ENCODE measurements at places on chromosomes 1 and 21. TPM values are rescaled to one million over a fixed set of nuclear protein-coding genes. Genes with fewer than 3 reads are reported as not detected.

DNA sequence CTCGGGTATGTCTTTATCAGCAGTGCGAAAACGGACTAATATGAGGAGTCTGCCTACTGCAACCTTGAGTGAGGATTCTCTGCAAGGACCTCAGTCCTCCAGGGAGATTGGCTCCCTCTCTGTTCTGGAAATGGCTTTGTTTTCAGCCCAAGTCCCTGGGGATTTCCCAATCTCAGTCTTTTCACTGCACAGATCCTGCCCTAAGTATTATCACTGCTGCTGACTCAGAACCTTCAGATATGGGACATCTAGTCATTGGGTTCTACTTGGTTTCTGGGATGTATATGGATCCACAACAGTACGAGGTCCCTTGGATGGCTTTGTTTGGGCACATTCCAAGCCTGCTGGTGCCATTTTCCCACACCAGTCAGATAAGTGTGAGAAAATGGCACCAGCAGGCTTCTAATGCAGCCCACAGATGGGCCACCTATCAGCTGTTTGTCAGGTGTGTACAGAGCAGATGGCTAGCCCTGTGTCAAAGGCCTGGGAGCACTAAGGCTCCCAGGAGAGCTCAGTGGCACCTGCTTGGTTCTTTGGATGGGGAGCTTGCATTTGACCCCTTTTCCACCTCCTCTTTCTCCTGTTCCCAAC, 27.4 kb downstream of the ELF3 start:
- DNase-seq: no peak

- DNase-seq: no peak
Observed at GRCh38 chr21:39673736-39674135, 61.0 kb downstream of the B3GALT5 start.

The OR2T33 gene
- not detected for polyA plus RNA-seq

GRCh38 chr1:64532646-64533045, 62.7 kb downstream of the CACHD1 start:
- no peak for DNase-seq

DNA sequence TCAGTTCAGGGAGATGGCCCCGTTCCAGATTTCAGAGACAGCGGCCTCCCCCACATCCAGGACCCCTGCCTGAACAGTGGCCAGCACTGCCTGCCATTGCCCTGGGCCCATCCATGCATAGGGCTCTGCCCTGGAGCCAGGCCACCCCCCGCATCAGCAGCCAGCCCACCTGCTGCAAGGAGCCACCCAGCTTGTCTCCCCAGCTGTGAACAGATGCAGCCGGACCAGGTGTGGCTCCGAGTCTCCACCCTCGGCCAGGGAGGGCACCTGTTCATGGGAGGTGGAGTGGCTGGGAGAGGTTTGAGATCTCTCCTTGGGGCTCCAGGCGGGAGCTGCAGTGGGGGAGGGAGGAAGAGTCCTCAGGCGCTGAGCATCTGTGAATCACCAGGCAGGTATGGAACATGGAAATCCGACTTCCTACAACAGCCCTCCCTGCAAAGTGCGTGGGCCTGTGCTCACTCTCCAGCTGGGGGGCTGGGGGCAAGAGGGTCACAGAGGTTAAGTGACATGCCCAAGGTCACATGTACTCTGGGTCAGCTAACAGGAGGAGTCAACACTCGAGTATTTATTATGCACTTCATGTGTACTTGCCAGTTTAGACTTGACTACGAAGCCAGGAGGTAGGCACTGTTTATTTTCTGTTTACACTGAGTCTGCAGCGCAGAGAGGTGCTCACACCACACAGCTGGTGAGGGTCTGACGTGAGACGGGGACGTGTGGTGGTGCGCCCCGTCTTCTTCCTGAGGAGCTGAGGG, 4.8 kb upstream of the HES5 start:
- no peak for DNase-seq

The FALEC gene
- not detected for polyA plus RNA-seq

The HRNR gene
- polyA plus RNA-seq: not detected

The SLC25A33 gene
- polyA plus RNA-seq: 26.0 TPM

- no peak for DNase-seq
Observed at GRCh38 chr1:51217101-51217500, 19.0 kb upstream of the RNF11 start.

GRCh38 chr1:204362984-204363334, 3.2 kb upstream of the PLEKHA6 start:
- no peak for DNase-seq

DNA sequence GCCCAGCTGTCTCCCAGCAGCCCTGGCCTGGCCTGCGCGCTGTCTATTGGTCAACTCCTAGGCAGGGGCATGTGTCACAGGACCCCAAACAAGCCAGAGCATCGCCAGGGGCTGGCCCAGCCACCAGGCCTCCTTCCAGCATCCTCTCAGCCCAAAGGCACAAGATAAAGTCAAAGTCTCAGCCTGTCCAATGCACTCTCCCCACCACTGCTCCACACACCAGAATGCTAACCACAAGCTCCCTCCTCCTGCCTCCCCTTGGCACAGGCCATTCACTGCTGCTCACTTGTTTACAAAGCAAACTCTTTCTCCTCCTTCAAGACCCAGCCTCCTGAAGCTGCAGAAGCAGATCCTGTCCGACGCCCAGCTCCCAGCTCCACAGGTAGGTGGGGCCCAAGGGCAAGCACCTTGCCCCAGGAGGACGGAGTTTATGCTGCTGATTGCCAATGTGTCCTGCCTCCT, 133.4 kb downstream of the DMRTB1 start:
- no peak for DNase-seq

GRCh38 chr1:227899820-227900449, 47.8 kb downstream of the WNT9A start:
- no peak for DNase-seq

The LUZP1 gene
- 14.4 TPM for polyA plus RNA-seq

DNA sequence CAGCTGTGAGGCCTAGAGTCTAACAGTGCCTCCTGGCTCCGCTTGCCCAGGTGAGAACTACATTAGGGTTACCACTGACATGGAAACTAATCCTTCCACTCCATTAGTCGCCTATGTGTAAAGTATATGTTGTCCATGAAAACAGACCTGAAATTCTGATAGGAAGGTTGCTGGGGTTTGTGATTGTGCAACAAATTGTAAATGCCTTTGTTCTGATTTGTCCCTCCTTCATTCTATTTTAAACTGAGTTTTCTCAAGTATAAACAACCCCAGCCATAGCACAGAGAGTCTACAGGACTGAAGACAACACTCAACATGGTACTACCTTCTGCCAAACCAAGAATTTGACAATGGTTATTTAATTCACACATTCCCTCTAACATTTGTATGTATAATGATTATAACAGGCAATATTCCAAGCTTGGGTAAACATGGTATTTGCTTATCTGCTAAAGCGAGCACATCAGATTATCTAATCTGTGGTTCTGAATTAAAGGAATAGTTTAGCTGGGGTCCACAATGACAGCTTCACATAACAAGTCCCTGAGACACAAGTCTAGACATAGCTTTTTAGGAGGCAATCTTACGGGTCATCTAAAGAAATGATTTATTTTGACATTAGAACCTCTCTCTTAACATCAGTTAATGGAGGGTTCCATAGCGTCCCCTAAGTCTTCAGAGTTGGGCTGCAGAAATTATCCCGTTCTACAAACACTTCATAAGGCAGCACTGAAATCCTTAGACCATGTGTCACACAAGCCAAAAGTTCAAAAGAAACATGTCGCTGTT, 633.0 kb downstream of the SMYD3 start:
- no peak for DNase-seq

DNA sequence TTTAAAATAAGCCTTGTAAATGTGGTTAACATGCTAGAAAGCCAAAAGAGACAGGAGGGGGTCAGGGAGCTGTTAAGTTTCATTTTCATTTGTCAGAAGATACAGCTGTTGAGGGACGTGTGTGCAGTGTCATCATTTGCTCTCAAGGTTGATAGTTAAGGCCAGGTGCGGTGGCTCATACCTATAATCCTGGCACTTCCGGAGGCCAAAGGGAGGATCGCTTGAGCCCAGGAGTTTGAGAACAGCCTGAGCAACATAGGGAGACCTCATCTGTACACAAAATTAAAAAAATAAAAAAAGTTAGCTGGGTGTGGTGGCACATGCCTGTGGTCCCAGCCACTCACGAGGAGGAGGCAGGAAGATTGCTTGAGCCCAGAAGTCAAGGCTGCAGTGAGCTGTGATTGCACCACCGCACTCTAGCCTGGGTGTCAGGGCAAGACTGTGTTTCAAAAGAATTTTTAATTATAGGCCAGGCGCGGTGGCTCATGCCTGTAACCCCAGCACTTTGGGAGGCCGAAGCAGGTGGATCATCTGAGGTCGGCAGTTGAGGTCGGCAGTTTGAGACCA, 22.7 kb downstream of the ZBTB8OS start:
- DNase-seq: no peak

DNA sequence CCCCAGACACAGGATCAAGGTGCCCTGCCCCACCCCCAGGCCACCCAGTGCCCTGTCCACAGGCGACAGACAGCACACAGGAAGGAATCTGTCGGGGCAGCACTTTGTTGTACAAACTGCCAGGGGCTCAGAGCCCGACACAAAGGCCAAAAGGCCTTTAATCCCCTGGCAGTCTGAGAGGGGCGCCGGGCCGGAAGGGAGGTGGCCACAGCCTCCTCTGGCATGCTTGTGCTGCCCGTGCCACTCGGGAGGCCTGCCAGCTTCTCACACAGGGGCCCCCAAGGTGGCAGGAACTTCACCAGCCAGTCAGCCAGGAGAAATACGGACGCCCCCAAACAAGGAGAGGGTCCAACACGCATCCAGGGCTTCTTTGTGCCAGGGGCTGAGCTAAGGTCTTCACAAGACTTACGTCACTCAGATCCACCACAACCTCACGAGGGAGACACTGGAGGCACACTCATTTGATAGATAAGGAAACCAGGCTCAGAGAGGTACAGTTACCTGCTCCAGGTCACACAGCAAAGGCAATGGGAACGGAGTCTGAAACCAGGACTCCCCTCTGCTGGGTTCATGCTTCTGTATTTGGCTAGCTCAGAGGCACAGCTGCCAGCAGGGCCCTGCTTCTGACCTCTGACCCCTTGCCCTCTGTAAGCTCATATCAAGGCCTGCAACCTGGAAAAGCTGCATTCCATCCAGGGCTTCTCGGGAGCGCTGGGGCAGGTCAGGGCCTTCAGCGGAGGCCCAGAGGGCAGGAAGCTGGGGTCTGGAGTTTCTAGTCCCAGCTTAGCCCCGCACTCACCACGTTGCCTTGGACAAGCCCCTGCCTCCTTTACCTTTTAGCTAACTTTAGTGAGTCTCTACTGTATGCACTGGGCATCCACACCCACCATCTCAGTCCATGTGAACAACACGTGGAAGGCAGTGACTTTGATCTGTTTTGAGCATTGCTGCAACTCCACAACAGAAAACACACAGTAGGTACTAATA, 34.8 kb downstream of the HSPG2 start:
- DNase-seq: no peak

DNA sequence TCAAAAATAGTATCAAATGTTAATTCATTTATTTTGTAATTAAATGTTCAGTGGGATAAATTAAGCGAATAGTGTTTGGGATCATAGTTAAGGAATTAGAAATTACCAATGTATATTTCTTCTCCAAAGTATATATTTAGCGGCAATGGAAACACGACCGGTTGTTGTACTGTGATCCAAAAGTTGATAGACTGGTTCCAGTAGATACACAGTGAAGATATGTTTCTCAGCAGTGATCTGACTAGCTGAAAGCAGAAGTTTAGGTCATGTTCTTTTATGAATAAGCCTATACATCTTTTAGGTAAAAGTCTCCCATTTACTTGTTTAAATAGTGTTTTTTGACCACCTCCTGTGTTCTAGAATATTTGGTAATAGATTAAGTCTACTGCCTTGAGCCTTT, 8.8 kb downstream of the USP16 start:
- DNase-seq: no peak

DNA sequence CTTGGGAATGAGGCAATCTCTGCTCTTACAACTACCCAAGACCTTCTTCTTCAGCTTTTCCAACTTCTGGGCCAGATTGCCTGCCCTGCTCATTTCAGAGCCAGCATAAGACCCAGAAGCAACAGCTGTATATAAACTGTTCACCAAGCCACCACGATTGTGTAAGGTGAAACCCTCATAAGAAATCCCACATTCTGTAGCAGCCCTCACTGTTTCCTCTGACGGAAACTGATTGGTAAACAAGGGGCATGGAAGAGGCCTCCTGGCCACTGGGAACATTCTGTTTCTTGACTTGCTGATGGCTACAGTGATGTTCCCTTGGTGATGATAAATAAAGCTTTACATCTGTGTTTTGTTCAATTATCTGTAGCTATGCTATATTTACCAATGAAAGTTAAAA, 39.7 kb upstream of the EXO1 start:
- DNase-seq: no peak

GRCh38 chr21:31644643-31645042, 14.8 kb upstream of the SOD1 start:
- no peak for DNase-seq

The B3GALT2 gene
- polyA plus RNA-seq: 0.80 TPM

DNA sequence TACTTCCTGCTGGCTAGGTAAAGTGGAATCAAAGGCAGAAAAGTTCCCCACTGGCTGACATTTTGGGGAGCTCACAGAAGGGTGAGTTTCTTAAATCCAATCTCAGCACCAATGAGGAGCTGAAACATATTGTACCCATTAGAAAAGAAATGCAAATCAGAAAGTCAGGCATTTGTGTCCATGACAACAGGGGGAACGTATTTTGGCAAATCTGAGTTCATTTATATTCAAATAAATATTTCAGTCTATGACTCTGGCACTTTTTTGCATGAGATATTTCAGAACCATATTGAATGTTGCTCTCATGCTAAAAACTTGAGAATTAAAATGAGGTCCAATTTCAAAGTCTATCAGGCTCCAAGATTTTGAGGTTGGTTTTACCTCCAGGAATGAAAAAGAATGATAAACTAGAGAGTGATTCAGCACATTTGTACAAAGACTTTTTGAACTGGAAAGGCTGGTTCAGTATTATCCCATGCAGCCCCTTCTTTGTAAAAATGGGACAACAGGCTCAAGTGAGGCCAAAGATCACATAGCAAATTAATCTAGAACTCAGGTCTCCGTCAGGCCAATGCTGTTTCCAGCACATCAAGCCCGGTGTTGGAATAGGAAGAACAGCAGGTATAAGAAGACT, 202.2 kb downstream of the RRAGC start:
- no peak for DNase-seq

DNA sequence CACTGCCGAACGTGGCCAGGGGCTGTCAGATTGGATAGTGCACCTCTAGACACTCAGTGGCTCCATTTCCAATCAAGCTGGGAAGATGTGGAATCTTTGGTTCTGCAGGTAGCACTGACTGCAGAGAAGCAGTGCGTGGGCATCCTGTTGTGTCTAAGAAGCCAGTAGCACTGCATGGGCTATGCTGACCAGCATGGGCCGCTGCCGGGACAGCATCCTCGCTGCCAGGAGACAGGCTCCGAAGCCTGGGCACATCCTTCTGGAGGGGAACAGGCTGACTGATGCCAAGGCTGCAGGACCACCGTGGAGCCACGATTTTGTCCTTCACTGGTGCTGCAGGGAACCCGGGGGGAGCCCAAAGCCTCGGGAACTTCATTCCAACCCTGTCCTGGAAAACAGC, 649.4 kb downstream of the NPHP4 start:
- no peak for DNase-seq
